ENCODE measurements at places on chromosomes 7 and 10. TPM values are rescaled to one million over a fixed set of nuclear protein-coding genes. Genes with fewer than 3 reads are reported as not detected.

- DNase-seq: no peak
These were observed 327.4 kb downstream of the RPS24 start for GRCh38 chr10:78361031-78361430.

GRCh38 chr10:44958898-44959246 lies 730 bp upstream of the RASSF4 start:
- no peak for DNase-seq

GRCh38 chr7:142308918-142309317 lies 51.1 kb upstream of the PRSS58 start:
- no peak for DNase-seq

- no peak for DNase-seq
These were observed 663.5 kb downstream of the SORCS1 start for GRCh38 chr10:106500925-106501525.

- no peak for DNase-seq
These were observed 8.1 kb downstream of the SCART1 start for GRCh38 chr10:133461841-133462240.

DNA sequence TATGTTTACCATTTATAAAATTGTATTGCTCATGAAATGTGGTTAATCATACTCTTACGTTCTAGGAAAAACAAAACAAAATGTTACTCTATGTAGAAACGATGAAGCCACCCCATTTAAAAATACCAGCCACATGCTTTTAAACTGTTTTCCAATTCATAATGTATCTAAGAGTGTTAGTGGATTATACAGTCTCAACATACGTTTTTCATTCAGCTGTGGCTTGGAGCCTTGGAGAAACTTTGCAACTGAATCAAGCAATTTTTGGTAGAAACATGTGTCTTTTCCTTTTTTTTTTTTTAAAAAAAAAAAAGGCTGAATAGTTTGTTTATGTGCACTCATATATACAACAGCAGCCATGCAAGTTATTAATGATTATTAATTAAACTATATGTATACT lies 378.0 kb upstream of the SEMA3D start:
- DNase-seq: no peak

GRCh38 chr7:157301610-157302120 lies 35.1 kb upstream of the DNAJB6 start:
- no peak for DNase-seq

- DNase-seq: no peak
These were observed 25.9 kb downstream of the ABRAXAS2 start for GRCh38 chr10:124827474-124827873.

CRTAC1 gene
- polyA plus RNA-seq: 15.4 TPM

PLAC9 gene
- 21.7 TPM for polyA plus RNA-seq

VSTM2A gene
- 4.3 TPM for polyA plus RNA-seq

ANKRD30A gene
- not detected for polyA plus RNA-seq

RAMP3 gene
- polyA plus RNA-seq: 10.0 TPM

All from right renal cortex interstitium (tissue), 3 donors.